ENCODE measurements at places on chromosomes 6 and 20.
A peak's percentile ranks its signal among the peaks of the same experiment; 100 is the strongest.

GRCh38 chr6:36196880-36197548, 470 bp downstream of the BRPF3 start:
- DNase-seq: peak; percentile 99

- DNase-seq: no peak
Measured at GRCh38 chr20:6630514-6630913, 137.0 kb upstream of the BMP2 start.

- DNase-seq: no peak
Measured at GRCh38 chr6:130034378-130035146, 16.2 kb downstream of the L3MBTL3 start.

- DNase-seq: no peak
Measured at GRCh38 chr6:81495999-81496398, 256.5 kb downstream of the TENT5A start.

DNA sequence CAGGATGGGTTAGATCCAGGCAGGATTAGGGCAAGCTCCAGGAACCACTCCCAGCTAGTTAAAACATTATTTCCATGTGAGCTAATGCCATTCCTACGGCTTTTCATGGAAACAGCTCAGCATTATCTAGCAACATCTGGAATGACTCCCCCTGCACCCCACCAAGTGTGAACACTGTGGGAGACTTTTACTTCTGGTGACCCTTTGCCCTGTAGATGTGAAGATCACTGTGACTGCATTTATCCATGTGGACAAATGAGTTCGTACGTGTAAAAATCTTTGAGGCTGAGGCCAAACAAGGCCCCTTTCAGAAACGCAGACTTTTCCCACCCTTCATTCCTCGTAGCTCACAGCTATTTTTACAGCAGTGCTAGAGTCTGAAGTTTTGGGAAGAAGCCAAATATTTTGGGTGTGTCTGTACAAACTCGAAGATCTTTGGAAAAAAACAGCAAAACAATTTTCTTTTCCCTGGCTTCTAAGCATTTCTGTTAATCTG, 221.8 kb upstream of the SOX4 start:
- DNase-seq: no peak

GRCh38 chr20:53569606-53570307, 23.9 kb downstream of the ZNF217 start:
- DNase-seq: no peak

- DNase-seq: no peak
Measured at GRCh38 chr6:106411056-106411455, 50.5 kb downstream of the CRYBG1 start.

DNA sequence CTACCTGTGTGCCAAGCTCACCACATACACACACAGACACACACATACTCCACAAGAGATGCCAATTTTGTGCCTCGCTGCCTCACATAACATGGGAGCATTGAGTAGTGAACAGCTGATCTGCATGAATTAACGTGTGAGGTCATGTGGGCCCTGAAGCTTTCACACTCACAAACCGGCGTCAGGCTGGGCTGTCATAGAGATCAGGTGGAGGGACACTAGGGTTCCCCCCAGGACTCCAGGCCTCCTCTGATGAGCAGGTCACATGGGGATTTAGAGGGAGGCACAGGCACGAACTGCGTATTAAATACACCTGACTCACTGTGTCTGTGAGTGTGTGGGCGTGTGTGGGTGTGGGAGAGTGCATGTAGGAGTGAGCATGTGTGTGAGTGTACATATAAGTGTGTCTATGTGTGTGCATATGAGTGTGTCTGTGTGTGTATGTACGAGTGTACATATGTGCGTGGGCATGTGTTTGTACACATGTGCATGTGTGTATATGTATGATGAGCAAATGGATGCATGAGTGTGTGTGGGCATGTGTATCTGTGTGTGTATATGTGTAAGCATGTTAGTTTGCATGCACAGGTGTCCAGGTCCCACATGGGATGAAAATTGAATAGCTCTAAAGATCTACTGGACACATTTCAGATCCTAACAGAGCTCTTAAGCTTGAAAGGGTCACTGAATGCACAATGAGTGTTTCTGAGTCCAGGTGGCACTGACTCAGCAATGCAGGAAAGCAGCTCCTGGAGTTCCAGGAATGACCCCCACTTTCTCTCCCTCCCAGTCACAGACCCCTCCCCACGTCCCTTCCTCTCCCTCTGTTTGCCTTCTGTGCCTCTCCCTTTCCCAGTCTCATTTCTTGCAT, 336.6 kb downstream of the PREX1 start:
- no peak for DNase-seq

GRCh38 chr20:63309261-63310071, 16.5 kb downstream of the COL20A1 start:
- DNase-seq: no peak

GRCh38 chr6:99148111-99148510, 200.4 kb upstream of the FBXL4 start:
- DNase-seq: no peak

GRCh38 chr20:62949962-62950361, 2.5 kb upstream of the SLC17A9 start:
- DNase-seq: no peak

DNA sequence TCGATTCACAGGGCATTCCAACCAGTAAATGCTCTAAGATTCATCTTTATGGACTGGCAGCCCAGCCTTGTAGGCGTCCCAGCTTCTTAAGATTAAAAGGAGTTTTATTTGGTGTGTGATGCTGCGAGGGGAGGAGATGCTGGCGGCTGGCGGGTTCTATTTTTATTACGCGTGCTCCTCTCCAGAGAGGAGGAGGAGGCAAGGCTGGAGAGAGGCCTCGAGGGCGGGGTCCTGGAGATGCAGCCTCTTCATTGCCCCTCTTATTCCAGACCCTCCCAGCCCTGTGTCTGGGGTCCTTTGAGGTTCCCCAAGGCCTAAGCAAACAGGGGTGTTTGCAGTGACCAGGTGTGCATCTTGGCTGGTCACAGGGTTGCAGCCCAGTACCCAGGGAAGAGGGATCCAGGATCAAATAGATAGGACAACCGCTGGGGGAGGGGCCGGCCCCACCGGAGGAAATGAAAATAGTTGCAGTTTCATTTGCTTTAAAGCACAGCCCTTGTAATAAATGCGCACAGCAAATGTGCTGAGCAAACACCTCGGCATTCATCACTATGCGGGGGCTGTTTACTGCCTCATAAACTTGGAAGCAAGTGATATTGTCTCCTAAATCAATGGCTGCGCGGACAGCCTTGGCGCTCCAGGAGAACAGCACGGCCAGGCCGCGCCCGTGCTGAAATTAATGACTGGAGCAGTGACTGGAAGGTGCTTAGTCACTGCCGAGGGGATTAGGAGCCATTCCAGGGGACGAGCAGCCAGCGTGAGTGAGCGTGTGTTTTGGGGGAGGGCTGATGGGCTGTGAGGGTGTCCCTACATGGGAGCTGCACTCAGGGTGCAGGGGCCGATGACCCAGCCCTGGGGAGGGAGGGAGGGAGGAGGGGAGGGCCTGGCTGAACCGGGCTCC, 83.0 kb downstream of the TMEM242 start:
- DNase-seq: no peak

- no peak for DNase-seq
Measured at GRCh38 chr6:135832166-135832565, 19.3 kb upstream of the PDE7B start.

DNA sequence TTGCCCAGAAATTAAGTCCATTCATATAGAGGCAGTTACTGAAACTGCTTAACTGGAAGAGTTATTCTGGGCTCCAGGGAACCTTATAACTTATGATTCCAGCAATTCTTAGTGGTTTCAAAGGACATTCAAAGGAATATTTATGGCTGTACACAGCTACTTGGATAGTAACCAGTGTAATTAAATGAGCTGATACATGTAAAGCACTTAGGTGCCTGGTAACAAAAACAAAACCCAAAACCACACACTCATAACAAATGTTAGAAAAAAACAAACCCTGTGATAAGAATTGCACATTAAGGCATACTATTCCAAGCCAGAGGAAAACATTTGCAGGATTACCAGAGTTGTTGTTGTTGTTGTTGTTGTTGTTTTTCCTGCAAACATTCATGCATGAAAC, 51.5 kb downstream of the STK4 start:
- DNase-seq: no peak

DNA sequence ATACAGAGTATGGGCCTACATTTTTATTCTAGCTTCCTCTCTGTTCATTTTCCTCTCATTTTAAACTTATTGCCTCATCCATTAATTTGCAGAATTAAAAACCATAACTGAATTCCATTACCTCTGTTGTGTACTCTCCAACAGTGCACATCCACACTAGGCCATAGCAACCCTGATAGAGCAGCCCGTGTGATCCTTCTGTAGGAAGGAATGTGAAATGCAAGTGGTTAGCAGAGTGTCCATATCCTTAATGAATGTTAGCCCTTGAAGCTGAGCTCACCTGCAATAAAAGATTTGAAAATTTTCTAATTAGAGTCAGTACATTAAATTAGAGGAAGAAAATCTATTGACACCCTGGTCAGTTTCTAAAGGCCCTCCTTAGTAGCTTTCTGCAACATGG, 6.5 kb upstream of the GRIK2 start:
- DNase-seq: no peak

DNA sequence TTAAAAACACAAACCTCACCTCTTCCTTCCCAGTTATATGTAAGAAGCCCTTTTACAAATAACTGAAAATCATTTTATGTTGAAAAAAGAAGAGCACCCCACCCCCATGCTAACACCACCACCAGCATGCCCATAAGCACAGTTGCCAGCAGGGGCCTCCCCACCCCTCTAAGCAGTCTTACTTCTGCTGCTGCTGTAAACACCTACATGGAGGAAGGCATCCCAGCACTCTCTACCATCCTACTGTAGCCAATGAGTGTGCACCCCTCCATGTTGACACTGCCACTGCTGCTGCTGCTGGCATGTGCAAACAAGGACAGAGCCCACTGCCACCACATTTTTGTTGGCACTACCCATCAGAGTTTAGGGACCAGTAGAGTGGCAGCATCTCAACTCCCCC, 49.6 kb upstream of the PHIP start:
- no peak for DNase-seq

GRCh38 chr6:98836025-98836961, 1.9 kb downstream of the POU3F2 start:
- DNase-seq: no peak

DNA sequence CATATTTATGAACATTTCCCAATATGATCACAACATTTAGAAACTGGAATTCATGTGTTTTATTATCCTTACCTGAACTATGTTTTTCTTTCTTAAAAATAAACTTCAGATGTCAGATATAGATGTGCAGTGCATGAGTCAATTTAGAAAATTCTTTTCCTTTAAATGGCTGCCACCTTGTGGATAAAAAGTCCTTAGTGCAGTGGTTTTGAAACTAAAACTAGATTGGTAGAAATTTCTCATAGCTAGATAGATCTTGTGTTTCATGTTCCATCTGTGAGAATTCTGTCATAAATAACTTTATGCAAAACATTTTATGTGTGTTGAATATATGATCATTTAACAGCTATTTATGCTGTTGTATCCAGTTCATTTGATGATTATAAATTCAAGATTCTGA, 134.9 kb downstream of the KLHL32 start:
- DNase-seq: no peak

DNA sequence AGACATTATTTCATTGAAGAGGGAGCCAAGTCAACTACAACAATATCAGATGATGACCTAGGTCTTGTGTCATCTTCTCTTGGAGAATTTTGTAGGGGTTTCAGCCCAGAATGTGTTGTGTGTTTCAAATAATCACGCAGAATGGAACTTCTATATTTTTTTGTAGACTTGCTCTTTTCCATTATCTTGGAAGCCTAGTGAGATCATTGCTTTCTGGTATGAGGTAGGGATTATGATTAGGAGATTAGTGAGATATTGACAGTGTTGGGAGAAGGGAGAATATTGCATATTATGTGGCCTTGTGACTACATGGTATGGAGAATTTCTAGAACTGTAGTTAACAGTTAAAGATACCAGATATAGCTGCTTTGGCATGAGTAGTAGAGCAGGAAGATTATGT, 423.6 kb upstream of the PLCB4 start:
- no peak for DNase-seq

DNA sequence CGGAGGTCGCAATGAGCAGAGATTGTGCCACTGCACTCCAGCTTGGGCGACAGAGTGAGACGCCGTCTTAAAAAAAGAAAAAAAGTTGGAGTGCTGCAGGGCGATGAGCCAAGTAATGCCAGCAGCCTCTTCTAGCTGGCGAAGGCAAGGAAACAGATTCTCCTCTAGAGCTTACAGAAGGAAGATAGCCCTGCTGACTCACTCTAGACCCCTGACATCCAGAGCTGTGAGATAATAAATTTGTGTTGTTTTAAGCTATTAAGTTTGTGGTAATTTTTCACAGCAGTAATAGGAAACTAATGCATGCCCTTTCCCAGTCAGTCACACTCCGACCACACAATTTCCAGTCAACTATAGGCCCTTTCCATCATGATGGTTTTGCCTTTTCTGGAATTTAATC, 16.4 kb downstream of the PRSS16 start:
- DNase-seq: no peak

DNA sequence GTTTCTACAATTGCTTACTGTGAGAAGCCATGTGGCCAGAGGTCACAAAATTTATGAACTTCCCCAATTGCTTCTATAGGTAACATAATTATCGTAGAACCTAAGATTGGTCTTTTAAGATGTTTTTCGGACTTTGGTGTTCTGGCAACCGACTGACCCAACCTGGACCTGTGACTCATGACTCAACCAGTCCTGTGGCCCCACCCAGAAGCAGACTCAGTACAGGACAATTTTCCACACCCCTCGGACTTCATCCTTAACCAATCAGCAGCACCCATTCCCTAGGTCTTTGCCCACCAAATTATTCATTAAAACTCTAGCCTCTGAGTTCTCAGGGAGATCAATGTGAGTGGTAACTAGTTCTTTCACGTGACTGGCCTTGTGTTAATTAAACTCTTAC, 26.4 kb upstream of the AKAP12 start:
- DNase-seq: no peak

DNA sequence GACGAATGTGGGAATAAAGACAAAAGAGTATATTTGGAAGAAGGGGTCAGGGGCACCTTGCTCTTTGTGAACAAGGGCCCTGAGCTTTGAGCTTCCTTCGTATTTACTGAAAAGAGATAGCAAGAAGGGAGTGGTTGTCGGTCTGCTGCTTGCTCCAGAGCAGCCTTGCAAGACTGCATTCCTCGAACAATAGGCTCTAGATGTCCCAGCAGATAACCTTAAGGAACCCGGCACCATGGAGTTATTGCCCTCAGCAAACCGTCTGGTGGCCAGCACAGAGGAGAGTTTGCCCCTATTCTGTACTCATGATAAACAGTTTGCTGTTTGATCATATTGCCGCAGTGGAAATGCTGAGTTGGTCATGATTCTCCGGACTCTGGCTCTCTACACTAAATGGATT, 22.7 kb downstream of the HLA-DRB1 start:
- no peak for DNase-seq
